ENCODE measurements at places on chromosomes 7 and 10.

- no peak for DNase-seq
Observed at GRCh38 chr7:129093867-129094456, 39.1 kb upstream of the TNPO3 start.

DNA sequence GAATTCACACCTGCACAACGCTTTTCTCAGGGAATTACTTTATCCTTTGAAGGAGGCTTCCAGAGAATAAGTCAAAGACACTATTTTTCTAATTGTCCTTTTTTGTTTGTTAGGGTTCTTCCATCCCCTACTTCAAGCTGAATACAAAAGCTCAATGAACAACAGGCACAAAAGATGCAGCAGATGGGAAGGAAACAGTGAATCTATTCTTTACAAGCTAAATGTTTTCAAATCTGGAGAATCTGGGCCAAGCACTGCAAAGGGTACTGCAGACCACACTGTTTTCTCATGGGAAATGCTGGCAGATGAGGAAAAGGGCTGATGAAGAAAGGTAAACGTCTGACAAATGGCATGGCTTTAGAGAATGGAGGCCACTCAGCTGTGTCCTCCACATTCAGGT lies 18.5 kb downstream of the LIPA start:
- DNase-seq = no peak

DNA sequence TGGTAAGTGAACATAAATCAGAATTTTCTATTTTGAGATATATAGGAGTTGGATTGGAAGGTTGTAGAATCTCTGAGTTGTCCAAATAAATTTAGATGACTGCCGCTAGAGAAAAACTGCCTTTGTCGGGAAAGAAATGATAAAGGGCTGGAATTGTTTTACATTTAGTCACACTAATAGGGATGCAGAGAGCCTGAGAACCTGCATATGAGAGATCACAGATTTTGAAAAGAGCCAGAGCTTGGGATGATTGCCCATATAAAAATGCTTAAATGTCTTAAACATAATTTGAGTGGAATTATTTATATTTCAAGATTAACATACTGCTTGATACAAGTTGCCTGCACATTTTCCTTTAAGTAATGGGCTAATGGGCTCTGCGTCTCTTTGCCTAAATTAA lies 660.5 kb downstream of the NRG3 start:
- no peak for DNase-seq

GRCh38 chr10:131875501-131875900 lies 25.3 kb upstream of the PPP2R2D start:
- no peak for DNase-seq

- no peak for DNase-seq
Observed at GRCh38 chr7:68180761-68181160, 1184.1 kb downstream of the TYW1 start.

- DNase-seq = no peak
Observed at GRCh38 chr7:19143881-19144574, 1.2 kb downstream of the FERD3L start.
